MV-4-11 (cell line): ENCODE measurements at places on chromosomes 6 and 20.

- peak; percentile 20 for DNase-seq
Measured at GRCh38 chr20:12207875-12208274, 290.2 kb downstream of the BTBD3 start.

DNA sequence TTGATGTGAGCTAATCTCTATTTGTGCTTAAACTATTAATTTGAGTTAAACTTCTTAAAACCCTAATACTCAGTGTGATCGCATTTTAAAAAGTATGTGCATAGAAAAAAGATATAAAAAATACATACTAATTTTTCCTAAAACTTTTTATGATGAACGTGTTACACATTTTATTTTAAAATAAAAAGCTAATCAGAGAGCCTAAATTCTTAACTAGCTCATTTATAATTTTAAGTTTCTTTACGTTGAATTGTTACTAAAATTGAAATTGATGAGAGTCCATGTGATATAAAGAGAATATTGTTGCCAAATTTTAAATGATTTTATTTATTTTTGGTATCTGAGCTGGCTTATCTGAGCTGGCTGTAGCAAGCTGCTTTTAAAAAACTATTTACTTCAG is 6.6 kb downstream of the MAP3K4 start:
- no peak for DNase-seq

GRCh38 chr20:61532736-61533135 is 280.7 kb downstream of the CDH4 start:
- no peak for DNase-seq

- no peak for DNase-seq
Measured at GRCh38 chr6:23589811-23590210, 536.2 kb upstream of the NRSN1 start.

- no peak for DNase-seq
Measured at GRCh38 chr20:1933465-1933870, 38.3 kb downstream of the SIRPA start.

- no peak for DNase-seq
Measured at GRCh38 chr6:168799067-168799466, 358.1 kb downstream of the SMOC2 start.

GRCh38 chr6:138926579-138926978 is 61.5 kb downstream of the REPS1 start:
- no peak for DNase-seq

DNA sequence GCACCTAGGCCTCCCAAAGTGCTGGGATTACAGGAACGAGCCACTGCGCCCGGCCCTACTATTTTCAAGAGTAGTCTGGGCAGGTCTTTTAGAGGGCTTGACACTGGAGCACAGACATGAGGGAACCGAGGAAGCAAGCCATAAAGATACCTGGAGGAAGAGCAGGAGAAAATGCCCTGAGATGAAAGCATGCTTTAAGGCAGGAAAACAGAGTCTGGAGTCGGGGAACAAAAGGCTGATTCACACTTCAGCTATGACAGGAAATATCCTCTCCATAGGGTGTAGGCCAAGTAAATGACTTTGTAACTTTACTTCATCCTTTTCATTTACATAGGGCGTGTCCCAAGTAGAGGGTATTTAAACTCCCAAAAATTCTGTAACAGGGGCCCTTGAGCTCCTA is 4.3 kb upstream of the SERINC3 start:
- no peak for DNase-seq

DNA sequence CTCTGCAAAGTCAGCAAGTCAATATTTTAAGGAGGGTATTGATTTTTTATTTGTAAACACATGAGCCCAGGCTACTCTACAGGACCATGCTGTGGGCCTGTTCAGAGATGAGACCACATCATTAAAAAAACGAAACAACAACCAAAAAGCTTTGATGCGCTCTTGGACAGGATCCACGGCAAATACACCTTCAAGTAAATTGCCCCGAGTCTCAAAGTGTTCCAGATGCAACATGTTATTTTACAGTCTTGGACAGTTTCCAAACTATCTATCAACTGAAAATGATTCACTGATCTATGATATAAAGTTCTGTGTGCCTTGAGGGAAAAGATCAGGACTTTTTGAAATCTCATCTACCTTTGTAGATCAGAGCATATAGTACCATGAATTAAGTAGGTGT is 25.8 kb upstream of the CARMIL1 start:
- no peak for DNase-seq

DNA sequence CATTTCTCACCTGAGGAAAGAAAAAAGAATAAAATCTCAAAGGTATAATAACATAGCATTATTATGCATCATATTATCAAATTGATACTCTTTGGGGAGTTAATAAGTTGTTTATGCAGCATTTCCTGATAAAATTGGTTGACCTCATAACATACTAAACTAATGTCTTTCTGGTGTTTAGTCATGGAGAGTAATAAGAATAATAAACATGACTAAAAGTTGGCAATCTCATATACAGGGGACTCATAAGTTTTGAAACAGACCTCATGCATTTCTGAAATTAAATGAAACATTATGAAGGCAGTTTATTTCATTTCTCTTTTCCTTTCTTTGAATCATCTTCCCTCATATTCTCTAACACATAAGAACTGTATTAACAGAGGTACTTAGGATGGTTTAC is 60.5 kb upstream of the PRDM1 start:
- no peak for DNase-seq

DNA sequence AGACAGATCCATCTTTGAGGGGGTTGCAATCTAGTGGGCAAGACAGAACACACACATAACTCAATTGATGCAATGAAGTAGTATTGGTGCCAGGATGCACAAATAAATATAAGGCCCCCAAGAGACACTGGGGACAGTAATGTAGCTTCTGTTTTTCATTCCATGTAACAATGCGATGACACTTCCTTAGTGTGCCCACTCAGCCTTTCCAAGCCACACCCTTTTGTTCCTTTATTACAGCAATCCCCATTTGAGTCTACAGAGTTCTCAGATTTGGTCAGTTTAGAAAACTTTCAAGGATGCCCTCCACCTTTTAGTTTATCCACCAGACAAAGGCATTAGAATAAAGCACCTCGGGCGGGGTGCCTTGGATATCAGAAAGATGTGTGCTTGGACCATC is 15.5 kb downstream of the TGM3 start:
- no peak for DNase-seq

DNA sequence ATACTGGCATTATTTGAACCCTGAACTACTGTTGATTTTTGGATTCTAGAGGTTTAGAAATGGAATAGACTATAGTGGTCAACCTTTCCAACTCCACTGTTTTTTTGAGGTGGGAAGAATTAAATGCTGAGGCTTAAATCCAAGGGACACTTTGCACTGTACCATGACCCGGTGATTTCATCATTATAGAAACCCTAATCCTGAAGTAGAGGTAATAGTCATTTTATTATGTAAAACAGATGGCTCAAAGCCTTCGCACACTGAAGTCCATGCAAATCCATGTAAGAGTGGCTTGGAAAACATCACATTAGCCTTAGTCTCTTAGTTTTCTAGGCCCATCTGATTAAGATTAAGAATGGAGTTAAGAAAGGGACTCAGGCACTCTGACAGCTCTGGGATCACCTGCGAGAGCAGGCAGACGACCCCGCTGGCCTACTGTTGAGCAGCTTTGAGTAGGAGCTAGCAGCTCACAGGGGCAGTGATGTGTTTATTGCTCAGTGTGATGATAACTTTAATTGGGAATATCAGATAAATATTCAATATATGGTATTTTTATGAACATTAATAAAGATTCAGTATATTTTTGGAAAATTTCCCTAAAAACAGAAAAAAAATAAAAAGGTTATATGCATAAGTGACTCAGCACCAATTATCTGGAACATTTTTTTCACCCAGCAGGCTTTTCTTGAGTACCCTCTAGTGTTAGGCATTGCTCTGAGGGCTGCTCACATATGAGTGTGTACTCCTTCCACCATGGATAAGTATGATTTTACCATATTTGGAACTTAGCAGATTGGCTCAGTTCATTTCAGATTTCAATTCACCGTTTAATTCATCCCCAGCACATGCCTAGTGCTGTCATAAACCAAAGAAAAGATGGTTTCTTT is 13.4 kb downstream of the SLX4IP start:
- no peak for DNase-seq

DNA sequence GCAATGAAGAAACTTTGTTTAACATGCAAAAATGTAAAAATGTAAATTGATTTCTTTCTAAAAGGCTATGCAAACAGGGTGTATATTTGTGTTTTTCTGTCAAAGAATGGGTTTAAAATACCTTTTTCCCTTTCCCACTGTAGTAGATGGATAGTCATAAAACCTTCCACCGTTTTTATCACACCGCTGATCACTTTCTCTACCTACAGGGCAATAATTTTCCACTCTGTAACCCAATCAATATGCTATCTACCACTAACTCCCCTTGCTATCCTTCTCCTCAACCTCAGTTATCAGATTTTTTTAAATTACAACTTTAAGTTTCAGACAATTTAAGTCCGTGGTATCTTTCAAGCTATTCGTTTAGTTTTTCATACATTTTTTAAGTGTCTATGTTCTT is 91.4 kb upstream of the ARID1B start:
- no peak for DNase-seq

DNA sequence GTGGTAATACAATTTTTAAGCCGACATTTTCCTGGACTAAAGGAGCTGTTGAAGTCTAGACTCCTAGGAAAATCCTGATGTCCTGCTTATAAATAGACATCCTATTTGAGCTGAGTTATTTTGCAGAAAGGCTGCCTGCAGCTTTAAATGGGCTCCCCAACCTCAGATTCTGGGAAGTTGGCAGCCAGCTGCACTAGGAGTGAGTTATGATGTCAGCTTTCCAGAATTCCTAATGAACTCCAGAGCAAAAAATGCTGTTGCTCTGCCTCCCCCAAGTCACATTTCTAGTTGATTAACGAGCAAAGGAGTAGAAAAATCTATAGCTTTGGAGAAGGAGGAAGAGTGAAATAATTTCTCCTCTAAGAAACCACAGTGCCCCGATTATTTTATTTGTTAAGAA is 346.3 kb upstream of the SULF2 start:
- DNase-seq = no peak

DNA sequence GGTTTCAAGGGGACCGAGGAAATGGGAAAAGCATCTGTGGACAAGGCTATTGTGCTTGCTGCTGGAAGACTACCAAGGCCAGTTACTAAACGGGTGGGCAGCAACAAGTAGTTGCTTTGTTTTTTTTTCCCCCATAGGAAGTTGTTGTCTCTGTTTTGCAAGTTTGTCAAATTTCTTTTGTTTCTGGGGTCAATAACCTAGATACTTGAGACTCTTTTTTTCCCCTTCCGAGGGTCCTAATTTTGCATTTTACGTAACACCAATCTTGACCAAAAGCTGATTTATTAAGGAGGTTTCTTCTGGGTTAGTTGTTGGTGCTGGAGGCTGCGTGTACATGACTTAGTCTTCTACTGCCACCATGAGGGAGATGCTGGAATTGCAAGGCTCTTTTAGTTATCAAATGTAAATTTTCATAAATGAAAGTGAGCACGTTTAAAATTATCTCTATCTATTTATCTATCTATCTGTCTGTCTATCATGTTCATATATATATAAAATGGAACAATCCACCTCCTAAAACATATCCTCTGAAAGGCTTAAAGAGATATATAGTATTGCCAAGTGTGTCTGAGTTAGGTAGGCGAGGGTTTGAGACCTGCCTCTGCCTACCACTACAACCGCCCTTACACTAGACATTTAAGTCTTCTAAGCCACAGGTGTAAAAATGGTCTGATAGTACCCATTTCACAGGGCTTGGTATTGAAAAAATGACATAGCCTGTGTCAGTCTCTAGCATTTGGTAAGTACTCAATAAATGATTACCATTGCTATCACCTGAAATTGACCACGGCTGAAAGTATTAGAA is 60.2 kb downstream of the GCLC start:
- DNase-seq = peak; percentile 41
